ENCODE measurements at places on chromosomes 3 and 15.

- no peak for DNase-seq
Observed at GRCh38 chr3:72950801-72951200, 45.8 kb upstream of the PPP4R2 start.

DNA sequence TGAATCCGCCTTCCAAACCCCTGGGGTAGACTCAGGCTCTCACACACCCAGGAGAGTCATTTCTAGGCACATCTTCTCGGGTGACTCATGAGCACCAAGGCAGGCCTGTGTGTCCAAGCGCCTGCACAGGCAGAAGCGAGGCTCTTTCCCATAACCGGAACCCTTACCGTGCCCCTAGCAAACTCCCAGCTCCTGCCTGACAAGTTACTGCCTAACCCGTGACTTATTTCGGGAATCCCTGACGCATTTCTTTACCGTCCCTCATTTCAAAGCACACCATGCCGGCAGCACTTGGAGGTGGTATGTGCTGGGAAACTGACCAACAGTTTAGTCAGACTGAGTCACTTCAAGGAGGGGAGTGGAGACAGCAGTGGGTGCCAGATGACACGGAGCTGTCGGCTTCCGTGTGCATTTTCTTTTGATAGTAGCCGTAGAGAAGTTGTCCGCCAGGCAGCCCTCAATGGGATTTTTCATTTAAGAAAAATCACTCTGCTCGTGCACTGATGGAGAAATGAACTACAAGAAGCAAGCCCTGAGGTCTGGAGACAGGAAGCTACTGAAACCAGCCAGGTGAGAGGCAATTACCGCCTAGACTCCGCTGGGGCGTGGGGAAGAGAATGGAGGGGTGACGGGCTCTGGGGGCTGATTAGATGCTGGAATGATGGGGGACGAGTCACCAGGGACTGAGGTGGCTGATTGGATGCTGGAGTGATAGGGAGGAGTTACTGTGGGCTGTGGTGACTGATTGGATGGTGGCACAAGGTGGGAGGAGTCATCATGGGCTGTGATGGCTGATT lies 17.3 kb upstream of the HRH1 start:
- no peak for DNase-seq

DNA sequence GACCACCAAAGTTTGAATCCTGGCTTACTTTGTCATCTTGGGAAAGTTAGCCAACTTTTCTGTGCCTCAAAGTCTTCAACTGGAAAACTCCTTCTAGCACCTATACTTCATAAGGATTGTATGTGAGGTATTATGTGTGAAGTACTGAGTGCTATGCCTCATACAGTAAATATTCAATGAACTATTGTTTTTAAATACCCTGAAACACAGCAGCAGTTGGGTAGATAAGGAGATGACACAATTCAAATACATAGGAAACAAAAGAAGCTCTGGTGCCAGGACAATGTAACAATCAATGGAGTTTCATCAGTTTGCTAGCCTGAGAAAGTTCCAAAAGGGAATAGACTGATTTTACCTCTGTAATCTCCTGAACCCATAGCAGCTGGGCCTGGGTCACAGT lies 43.3 kb downstream of the TUBGCP4 start:
- DNase-seq, result no peak

DNA sequence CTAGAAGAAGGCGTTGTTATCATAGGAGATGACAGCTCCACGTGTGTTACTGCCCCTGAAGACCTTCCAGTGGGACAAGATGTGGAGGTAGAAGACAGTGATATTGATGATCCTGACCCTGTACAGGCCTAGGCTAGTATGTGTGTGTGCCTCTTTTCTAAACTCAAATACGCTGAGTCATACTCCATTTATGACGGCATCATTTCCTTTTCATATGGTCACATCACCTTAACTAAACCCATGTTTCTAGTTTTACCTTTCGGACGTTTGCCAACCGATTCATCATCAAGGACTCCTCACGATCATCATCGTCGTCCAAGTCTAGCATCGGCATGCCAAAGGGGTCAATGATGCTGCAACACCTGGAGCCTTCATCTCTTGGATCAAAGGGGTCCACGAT lies 149.0 kb downstream of the CBLB start:
- DNase-seq, result no peak

DNA sequence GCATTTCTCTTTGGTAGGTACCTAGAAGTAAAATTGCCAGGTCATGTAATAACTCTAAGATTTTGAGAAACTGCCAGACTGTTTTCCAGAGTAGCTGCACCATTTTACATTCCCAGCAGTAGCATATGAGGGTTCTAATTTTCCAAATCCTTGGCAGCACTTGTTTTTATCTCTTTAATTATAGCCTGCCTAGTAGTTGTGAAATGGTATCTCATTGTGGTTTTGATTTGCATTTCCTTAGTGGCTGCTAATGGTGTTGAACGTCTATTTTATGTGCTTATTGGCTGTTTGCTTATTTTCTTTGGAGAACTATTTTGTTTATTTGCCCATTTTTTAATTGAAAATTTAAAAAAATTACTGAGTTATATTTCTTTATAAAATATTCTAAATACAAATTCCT lies 117.9 kb downstream of the TCF12 start:
- DNase-seq, result no peak

DNA sequence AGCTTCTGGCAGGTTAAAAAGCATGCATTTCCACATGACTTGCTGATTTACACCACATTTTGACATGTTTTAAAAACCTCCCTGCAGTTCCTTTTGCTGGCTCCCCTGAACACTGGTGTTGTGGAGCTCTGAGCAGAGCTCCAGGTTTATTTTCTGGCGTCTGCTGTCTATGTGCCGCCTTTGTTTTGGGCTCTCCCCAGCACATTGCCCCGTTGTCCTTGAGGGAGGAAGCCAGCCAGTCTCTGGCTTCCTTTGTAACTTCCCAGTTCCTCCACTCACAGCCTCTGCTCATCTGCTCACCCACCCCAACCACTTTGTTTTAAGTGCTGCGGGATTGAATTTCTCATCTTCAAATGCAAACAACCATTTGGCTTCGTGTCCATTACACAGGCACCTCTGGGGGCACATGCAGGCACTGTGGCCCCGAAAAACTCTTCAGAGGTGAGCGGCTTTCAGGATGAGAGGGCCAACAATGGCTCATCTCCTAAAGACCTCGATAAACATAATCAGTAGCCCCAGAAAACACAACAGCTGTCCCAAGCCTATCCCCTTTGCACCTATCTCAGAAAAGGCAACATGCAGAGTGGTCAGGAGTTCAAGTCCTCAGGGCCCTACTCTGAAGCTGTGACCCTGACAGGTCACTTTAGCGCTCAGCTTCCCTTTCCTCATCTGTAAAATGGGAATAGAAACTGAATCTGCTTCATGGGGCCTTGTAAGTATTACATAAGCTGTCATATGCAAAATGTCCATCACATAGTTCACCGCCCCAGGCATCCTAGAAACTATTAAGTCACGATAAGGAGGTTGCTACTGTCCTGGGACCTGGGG lies 1.3 kb upstream of the MEF2A start:
- no peak for DNase-seq

DNA sequence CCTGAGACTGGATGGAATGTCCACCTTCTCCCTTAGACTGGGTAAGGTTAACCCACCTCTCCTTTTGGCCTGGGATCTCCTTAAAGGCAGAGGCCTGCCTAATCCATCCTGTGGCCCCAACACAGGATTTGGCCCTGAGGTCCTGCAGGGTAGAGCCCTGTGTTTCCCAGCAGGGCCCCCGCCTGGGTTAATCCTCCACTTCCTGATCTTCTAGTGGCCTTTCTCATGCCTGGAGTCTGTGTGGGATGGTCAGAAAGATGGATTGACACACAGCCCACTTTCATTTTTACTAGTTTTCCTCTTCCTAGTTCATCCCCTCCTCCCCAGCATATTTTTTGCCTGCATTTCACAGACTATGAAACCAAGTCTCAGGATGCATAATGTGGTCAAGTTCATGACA lies 48.9 kb upstream of the SLC6A6 start:
- DNase-seq, result no peak

- no peak for DNase-seq
Observed at GRCh38 chr15:26372706-26373105, 400.2 kb downstream of the GABRB3 start.

DNA sequence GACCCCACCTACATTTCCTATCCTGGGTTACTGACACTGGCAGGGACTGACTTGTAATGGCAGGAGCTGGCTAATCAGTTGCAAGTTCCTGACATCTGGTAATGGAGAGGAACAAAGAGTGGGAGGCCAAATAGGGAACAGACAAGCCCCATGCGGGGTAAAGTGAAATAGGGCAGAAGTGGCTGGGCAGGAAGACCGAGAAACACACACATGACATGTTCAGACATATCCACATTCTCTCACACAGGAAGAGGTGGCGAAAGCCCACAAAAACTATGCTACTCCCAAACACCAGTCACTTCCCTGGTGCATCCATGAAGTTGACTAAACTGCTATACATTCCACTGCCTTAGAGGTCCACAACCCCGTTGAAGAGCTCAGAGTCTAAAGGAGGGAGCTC lies 394.1 kb upstream of the TBL1XR1 start:
- DNase-seq, result no peak

- no peak for DNase-seq
Observed at GRCh38 chr3:69128509-69128908, 6.1 kb upstream of the LMOD3 start.

GRCh38 chr15:80120636-80121035 lies 32.2 kb upstream of the FAH start:
- no peak for DNase-seq

- DNase-seq, result no peak
Observed at GRCh38 chr15:86006546-86006945, 73.1 kb upstream of the AGBL1 start.

DNA sequence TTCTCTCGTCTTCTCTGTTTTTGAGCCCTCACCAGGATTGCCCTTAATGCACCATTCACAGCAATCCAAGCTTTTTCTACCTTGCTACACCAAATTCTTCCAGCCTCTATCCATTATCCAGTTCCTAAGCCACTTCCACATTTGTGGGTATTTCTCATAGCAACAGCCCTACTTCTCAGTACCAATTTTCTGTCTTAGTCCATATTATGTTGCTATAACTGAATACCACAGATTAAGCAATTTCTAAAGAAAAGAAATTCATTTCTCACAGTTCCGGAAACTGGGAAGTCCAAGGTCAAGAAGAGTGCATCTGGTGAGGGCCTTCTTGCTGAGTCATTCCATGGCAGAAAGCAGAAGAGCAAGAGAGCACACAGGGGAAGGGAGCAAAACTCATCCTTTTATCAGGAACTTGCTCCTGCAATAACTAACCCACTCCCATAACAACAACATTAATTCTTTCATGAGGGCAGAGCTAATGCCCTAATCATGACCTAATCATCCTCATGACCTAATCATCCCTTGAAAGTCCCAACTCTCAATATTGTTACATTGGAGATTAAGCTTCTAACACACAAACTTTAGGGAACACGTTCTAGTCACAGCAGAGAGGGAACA lies 9.7 kb upstream of the EIF1B start:
- no peak for DNase-seq

- no peak for DNase-seq
Observed at GRCh38 chr3:16512435-16513140, 911 bp downstream of the RFTN1 start.

GRCh38 chr3:88209356-88209755 lies 59.6 kb downstream of the C3orf38 start:
- no peak for DNase-seq

- DNase-seq, result no peak
Observed at GRCh38 chr15:65969865-65970816, 100.8 kb downstream of the RAB11A start.

DNA sequence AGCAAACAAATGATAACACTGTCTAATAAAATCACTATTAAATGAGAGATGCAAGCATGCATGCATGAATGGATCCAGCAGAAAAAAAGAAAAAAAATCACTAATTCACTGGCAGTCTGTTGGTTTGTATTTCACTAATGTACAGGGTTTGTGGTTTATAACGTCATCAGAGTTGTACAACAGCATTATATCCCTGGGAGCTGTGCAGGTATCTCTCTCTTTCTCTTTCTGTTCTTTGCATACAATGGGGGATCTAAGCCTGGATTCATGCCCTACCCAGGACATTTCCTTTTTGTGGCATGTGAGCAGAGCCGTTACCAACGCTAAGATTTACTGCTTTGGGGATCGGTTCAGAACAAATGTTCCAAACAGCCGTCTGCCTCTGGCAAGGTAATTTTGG lies 229.5 kb downstream of the SOX2 start:
- DNase-seq, result no peak

DNA sequence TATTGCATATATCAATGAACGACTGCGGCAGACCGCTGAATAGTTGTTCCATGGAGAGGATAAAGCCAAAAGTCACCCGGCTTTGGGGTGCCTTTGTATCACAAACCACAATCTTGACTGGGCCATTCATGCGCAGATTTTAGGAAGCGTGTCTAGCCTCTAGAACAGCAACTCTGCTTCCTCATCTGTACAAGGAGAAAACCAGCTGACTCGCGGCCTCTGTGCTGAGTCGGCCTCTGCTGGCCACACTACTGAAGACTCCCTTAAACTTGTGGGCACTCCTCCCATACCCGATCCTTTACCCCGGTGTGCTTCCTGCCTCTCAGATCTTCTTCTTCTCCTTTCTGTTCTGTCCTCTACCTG lies 872 bp downstream of the DLEC1 start:
- no peak for DNase-seq

DNA sequence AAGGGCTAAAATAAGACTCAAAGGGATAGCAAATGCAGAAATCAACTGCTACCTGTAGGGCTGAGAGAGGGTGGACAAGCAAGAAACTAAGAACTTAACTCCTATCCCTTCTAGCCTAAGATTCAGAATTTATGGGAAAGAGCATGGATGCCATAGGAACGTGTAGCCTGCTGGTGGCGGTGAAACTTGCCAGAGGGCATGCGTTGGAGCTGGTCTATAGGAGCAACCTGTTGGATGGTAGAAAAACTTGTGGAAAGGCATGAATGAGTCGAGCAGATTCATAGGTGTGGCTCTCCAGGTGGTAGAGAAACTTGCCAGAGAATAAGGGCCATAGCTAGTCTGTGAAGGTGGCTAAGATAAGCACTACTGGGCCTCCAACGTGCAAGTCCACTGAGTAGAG lies 137.2 kb downstream of the DOCK3 start:
- DNase-seq, result no peak

GRCh38 chr15:64850778-64851502 lies 9.2 kb downstream of the PLEKHO2 start:
- no peak for DNase-seq

DNA sequence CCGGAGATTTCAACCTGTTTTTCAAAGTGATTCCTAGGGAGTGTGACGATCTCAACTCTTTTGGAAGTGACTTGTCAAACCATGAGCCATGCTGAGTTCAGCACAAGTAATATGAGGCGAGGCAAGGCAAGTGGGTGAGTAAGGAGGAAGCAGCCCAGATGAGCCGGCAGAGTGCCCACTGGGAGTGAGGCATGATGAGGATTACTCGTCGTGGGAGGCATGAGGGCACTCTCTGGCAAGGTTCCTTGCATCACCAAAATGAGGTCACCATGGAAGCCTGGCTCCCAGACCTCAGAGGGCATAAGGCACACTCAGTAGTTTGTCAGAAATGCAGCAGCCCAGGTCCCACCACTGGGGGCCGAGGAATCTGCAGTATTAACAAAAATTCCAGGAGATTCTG lies 636.1 kb downstream of the MAGI1 start:
- no peak for DNase-seq

DNA sequence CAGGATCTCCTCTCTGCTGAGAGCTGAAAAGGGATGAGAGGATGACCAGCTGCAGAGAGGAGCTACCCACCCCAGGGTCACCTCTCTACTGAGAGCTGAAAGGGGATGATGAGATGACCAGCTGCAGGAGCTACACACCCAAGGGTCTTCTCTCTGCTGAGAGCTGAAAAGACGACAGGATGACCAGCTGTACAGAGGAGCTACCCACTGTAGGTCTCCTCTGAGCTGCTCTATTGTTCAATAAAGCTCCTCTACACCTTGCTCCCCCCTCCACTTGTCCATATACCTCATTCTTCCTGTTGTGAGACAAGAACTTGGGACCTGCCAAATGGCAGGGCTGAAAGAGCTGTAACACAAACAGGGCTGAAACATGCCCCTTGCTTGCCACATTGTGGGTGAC lies 149.9 kb downstream of the FMN1 start:
- no peak for DNase-seq

Data from activated CD8-positive, alpha-beta memory T cell treated with anti-CD3 and anti-CD28 coated beads for 1 hour (primary cell).